ENCODE measurements at places on chromosomes 5 and 9. TPM values are rescaled to one million over a fixed set of nuclear protein-coding genes. Genes with fewer than 3 reads are reported as not detected.

The PSD2 gene
- 0.25 TPM for total RNA-seq

The ABLIM3 gene
- 50.8 TPM for total RNA-seq

The C5orf58 gene
- not detected for total RNA-seq

The RIMOC1 gene
- 10.3 TPM for total RNA-seq

The CENPK gene
- total RNA-seq: 3.4 TPM

The UBE2B gene
- total RNA-seq: 68.3 TPM

The PRDM9 gene
- not detected for total RNA-seq

The OTP gene
- not detected for total RNA-seq

The FOXD1 gene
- total RNA-seq: not detected

The ZNF883 gene
- total RNA-seq: 0.98 TPM

The IL3 gene
- total RNA-seq: not detected

The ROPN1L gene
- total RNA-seq: 4.2 TPM

The SLC9A3 gene
- total RNA-seq: 3.9 TPM

The HMGCS1 gene
- 68.0 TPM for total RNA-seq

GRCh38 chr9:124708074-124708473 lies 63.0 kb downstream of the NR6A1 start:
- H3K27ac ChIP-seq: no peak overlapping the region
- H3K36me3 ChIP-seq: no peaks in the 10 kb centered on the region
- H3K4me3 ChIP-seq: no peak overlapping the region
- no peaks in the 10 kb centered on the region for H3K27me3 ChIP-seq

GRCh38 chr5:171745602-171746001 lies 40.0 kb upstream of the SMIM23 start:
- DNase-seq: no peak
- no peak overlapping the region for H3K27ac ChIP-seq
- no peaks in the 10 kb centered on the region for H3K4me1 ChIP-seq
- H3K4me3 ChIP-seq: no peak overlapping the region

- no peaks in the 10 kb centered on the region for H3K27me3 ChIP-seq
- no peak overlapping the region for H3K4me3 ChIP-seq
- H3K36me3 ChIP-seq: no peaks in the 10 kb centered on the region
- H3K4me1 ChIP-seq: no peaks in the 10 kb centered on the region
These were observed 14.7 kb downstream of the CENPK start for GRCh38 chr5:65548281-65548680.

- no peak overlapping the region for H3K4me3 ChIP-seq
- H3K27me3 ChIP-seq: no peaks in the 10 kb centered on the region
- peaks cover 17% of the 10 kb centered on the region for H3K4me1 ChIP-seq
- no peak overlapping the region for H3K27ac ChIP-seq
These were observed 102.1 kb downstream of the SUSD1 start for GRCh38 chr9:112072721-112073638.

DNA sequence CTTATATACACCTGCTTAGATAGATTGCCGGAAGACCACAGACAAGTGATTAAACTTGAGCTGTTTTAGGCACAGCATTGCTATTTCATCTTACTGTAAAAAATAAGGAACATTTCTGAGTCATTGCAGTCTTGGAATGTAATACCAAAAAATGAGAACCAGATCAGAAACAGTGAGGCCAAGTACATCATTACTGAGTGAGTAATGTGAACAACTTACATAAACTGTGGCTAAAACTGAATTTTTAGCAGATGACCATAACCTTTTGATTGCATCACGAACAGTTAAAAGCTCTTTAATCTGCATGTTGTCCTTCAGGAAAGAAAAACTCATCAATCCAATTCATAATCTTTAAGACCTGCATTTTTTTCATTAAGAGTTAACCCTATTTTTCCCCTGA lies 157.1 kb upstream of the FGF10 start:
- no peaks in the 10 kb centered on the region for H3K36me3 ChIP-seq
- H3K27me3 ChIP-seq: no peaks in the 10 kb centered on the region
- DNase-seq: no peak
- no peaks in the 10 kb centered on the region for H3K4me1 ChIP-seq

DNA sequence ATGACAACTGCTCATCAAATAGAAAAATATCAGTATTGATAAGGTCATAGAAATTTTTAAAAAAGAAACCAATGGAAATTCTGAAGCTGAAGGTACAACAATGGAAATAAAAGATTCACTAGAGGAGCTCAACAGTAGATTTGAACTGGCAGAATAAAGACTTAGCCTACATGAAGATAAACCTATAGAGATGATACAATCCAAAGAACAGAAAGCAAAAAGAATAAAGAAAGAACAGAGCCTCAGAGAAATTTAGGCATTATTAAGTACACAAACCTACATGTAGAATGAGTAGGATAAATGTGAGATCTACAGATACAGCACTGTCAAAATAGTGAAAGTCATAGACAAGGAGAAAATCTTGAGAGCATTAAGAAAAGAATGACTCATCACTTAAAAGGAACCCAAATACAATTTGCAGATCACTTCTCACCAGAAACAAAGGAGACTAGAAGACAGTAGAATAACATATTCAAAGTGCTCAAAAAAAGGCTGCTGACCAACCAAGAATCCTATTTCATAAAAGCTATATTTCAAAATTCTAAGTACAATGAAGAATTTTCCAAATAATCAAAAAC lies 47.8 kb upstream of the HTR4 start:
- no peak overlapping the region for H3K27ac ChIP-seq
- no peak overlapping the region for H3K4me3 ChIP-seq
- H3K36me3 ChIP-seq: no peaks in the 10 kb centered on the region

- no peak overlapping the region for H3K4me3 ChIP-seq
- peak overlapping the region; percentile 58 for H3K27ac ChIP-seq
- H3K4me1 ChIP-seq: peaks cover 28% of the 10 kb centered on the region
- DNase-seq: no peak
- no peaks in the 10 kb centered on the region for H3K27me3 ChIP-seq
- no peaks in the 10 kb centered on the region for H3K36me3 ChIP-seq
These were observed 63.5 kb upstream of the OSMR start for GRCh38 chr5:38782180-38782835.

GRCh38 chr5:66518753-66519152 lies 77.4 kb upstream of the MAST4 start:
- no peak overlapping the region for H3K4me3 ChIP-seq
- no peaks in the 10 kb centered on the region for H3K27me3 ChIP-seq
- no peak for DNase-seq
- H3K36me3 ChIP-seq: no peaks in the 10 kb centered on the region

DNA sequence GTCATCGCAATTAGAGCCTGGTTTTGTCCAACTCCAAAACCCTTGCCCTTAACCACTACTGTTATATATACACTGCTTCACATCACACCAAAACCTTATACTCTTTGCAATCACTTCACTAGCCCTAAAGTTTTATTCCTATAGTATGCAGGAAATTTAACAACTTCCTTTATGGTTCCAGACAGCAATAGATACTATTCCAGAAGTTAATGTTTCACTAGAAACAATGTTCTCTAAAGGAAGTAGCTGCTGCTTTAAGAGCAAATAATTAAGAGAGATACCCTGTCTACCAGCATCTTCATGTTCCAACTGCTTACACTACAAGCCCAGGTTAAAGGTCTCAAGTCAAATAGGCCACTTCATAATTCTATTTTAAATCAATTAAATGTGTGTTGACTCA lies 22.0 kb downstream of the FREM1 start:
- H3K4me1 ChIP-seq: no peaks in the 10 kb centered on the region
- DNase-seq: no peak
- no peak overlapping the region for H3K4me3 ChIP-seq

DNA sequence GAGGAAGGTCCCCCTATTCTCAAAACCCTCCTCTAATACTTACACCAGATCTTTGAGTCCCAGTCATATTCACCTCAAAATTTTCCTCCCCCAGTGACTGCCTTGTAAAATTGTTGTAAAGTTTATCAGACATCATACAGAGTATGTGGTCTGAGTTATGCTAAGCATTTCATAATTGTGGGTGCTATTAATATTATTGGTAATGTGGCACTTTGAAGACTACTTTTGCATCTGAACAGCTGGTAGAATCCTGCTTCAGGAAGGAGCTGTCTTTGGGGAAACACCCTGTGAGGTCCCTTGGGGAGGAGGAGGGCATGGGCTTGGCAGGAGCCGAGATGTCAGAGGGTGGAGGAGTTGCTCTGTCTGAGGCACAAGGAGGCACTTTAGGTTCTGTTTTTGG lies 164.9 kb upstream of the ZNF618 start:
- H3K27ac ChIP-seq: no peak overlapping the region
- H3K36me3 ChIP-seq: no peaks in the 10 kb centered on the region
- DNase-seq: no peak

GRCh38 chr5:58849921-58850667 lies 267.2 kb downstream of the RAB3C start:
- no peaks in the 10 kb centered on the region for H3K36me3 ChIP-seq
- H3K27me3 ChIP-seq: no peaks in the 10 kb centered on the region
- no peak for DNase-seq

DNA sequence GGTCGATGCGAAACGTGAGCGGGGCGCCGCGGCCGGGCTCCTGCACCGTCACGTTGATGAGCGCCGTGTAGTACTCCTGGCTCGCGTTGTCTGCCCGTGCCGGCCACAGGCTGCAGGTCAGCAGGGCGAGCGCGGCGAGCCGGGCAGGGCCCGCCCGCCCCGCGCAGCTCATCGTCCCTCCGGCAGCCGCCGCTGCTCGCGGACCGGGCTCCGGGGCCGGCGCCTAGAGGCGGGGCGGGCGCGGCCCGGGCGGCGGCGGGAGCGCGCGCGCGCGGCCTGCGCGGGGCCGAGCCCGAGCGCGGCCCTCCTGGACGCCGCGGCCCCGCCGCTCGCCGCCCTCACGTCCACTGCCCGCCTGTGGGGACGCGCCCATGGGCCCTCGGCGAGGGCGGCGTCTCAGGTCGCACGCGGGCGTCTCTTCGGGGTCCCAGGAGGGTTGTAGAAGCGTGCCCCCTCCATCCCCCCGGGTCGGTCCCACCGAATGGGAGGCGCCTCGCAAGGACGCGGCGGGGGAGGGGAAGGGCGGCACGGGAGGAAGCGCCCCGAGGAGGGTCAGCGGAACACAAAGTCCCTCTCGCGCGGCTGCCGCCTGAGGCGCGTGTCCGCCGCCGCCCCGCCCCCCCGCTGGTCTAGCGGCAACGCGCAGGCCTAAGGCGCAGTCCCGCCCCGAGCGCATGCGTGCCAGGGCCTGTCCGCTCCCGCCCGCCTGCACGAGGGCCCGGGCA lies at the start of gene RNF130:
RNF130 (minus strand) TSS at position 229 of the 725 bp plus-strand sequence; CDS start at position 172, 57 bp downstream.
- H3K27me3 ChIP-seq: no peaks in the 10 kb centered on the region
- H3K4me3 ChIP-seq: peak within 1 kb of the TSS; percentile 86
- H3K4me1 ChIP-seq: peaks cover 27% of the 10 kb centered on the region
- peak; percentile 94 for DNase-seq

DNA sequence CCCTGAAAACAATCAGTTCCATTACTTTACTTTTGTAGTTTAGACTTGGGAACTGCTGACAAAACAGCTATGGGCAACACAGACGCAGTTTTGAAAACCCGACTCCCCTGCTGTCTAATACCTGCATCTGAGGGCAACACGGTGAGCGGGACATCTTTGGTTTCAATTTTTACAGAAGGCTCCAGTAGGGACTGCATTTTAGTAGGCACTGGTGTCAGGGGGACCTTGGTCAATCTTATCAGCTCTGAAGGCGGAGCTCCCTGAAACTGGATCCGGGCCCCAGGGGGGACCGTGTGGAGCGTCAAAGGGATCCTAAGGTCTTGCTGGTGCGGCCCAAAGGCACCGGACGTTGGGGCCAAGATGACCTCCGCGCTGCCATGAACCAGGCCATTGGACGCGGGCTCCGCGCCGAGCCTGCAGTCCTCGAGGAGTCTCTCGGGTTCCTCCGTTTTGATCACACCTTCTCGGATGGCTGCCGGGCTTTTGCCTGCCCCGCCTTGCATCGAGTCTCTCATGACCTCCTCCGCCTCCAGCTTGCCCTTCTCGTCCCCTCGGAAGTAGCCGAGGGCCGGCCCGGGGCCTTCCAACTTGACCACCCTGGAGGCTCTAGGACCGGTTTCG lies 1.1 kb downstream of the SOX30 start:
- no peaks in the 10 kb centered on the region for H3K27me3 ChIP-seq
- H3K4me1 ChIP-seq: peaks cover 11% of the 10 kb centered on the region
- no peak for DNase-seq
- H3K4me3 ChIP-seq: no peak overlapping the region

- no peak overlapping the region for H3K4me3 ChIP-seq
- H3K4me1 ChIP-seq: no peaks in the 10 kb centered on the region
- H3K27ac ChIP-seq: no peak overlapping the region
These were observed 223.0 kb upstream of the MPDZ start for GRCh38 chr9:13502484-13502883.

- H3K27ac ChIP-seq: no peak overlapping the region
- H3K4me1 ChIP-seq: peaks cover 56% of the 10 kb centered on the region
- no peak for DNase-seq
- no peak overlapping the region for H3K4me3 ChIP-seq
These were observed 13.7 kb downstream of the HNRNPH1 start for GRCh38 chr5:179609834-179610108.

- no peaks in the 10 kb centered on the region for H3K36me3 ChIP-seq
- no peak for DNase-seq
- no peaks in the 10 kb centered on the region for H3K27me3 ChIP-seq
- H3K27ac ChIP-seq: no peak overlapping the region
These were observed 3.4 kb downstream of the TBCA start for GRCh38 chr5:77772729-77773128.

DNA sequence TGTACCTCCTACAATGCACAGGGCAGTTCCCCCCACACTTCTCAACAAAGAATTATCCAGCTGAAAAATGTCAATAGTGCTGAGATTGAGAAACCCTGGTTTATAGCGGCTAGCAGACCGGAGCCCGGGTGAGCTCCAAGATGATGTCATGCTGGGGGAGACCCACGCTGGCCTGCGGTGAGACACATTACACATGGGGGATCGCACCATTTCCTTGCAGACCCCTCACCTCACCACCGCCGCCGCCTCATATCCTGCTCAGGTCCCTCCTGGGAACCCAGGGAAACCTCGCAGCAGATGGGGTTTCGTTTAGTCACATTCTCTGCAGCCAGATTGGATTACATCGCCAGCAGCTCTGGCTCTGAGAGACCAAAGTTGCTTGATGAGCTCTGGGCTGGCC lies 14.7 kb upstream of the TNC start:
- no peak overlapping the region for H3K27ac ChIP-seq
- H3K27me3 ChIP-seq: no peaks in the 10 kb centered on the region
- no peaks in the 10 kb centered on the region for H3K36me3 ChIP-seq
- H3K4me3 ChIP-seq: no peak overlapping the region

- H3K36me3 ChIP-seq: no peaks in the 10 kb centered on the region
- H3K27me3 ChIP-seq: no peaks in the 10 kb centered on the region
- H3K27ac ChIP-seq: no peak overlapping the region
- H3K4me1 ChIP-seq: peaks cover under 1% of the 10 kb centered on the region
- DNase-seq: no peak
These were observed 12.4 kb upstream of the UBAC1 start for GRCh38 chr9:135973277-135974219.

DNA sequence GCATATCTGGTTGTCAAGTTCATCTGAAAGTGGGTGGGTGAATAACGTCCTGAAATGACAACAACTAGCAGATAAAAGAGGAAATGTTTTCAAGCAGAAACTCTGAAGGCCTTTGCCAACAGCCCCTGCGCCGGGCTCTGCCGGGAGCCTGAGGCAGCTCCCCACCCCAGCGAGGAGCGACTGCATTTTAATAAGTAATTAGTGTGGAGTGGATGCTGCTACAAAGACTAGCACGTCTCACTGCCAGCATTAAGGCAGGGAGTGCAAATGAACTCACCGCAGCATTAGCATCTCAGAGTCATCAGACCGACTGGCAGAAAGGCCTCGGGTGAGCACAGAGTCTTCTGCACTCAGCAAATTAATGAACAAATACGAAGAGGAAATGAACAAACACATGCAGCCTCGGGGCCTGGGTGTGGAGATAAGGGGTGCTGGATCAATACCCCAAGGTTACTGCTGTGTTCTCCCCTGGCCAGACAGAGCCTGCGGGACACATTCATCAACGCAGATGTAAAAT lies 63.8 kb downstream of the VAV2 start:
- H3K4me1 ChIP-seq: peaks cover 11% of the 10 kb centered on the region
- no peaks in the 10 kb centered on the region for H3K27me3 ChIP-seq
- no peak for DNase-seq
- H3K27ac ChIP-seq: no peak overlapping the region
- no peak overlapping the region for H3K4me3 ChIP-seq
- H3K36me3 ChIP-seq: no peaks in the 10 kb centered on the region

Data from vagina (tissue), 2 donors.